Lower leg skin (tissue), 4 donors: ENCODE measurements at places on chromosomes 12 and 14.

- no peak for DNase-seq
Observed at GRCh38 chr14:105375635-105376057, 22.7 kb upstream of the TEX22 start.

- no peak for DNase-seq
Observed at GRCh38 chr14:57871459-57872080, 5.7 kb upstream of the SLC35F4 start.

GRCh38 chr14:36723530-36723929, 61.9 kb downstream of the PAX9 start:
- DNase-seq, result no peak

- DNase-seq, result no peak
Observed at GRCh38 chr14:101925152-101925551, 39.2 kb upstream of the DYNC1H1 start.

DNA sequence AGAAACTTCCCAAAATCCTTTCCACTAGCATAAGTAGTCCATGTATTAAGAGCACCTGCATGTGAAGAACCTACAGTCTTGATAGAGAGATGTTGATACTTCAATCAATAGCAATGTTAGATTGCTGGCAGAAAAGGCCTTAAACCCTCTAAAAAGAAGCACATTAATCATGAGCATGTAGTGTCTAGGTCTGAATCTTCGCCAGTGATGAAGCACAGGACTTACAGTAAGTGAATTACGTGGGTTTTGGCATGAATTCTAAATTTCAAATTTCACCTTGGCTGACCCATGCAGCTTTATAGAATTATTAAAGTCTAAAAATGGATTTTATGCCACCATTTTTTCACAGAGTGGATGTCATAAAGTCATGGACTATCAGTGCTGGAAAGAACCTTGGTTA, 791.6 kb upstream of the NOVA1 start:
- DNase-seq, result no peak

DNA sequence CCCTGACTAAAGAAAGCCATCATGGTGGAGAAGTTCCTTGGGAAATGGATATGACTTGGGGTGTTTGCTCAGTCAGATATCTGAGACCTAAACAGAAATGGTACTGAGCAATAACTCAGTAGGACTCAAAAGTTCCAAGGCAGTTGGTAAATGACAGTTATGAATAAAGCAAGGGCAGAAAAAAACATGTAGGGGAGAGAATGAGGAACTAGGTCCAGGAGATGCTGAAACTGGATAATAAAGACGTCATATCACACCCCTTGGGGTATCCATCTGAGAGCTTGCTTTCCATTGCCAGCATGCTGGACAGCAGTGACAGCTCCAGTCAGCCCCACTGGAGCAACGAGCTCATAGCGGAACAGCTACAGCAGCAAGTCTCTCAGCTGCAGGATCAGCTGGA, 37.5 kb downstream of the RPGRIP1 start:
- DNase-seq, result no peak

GRCh38 chr12:89661706-89662330, 46.8 kb downstream of the ATP2B1 start:
- no peak for DNase-seq

GRCh38 chr12:31117203-31118011, 43.7 kb downstream of the DDX11 start:
- DNase-seq, result no peak

GRCh38 chr12:80648881-80649280, 58.6 kb upstream of the MYF6 start:
- DNase-seq, result no peak

GRCh38 chr12:59084511-59085375, 164.4 kb upstream of the LRIG3 start:
- peak; percentile 37 for DNase-seq
